ENCODE measurements at places on chromosomes 1 and 21.

GRCh38 chr1:234848972-234849649, 239.1 kb upstream of the IRF2BP2 start:
- no peak for DNase-seq

- no peak for DNase-seq
Measured at GRCh38 chr1:208542309-208542708, 298.1 kb upstream of the PLXNA2 start.

DNA sequence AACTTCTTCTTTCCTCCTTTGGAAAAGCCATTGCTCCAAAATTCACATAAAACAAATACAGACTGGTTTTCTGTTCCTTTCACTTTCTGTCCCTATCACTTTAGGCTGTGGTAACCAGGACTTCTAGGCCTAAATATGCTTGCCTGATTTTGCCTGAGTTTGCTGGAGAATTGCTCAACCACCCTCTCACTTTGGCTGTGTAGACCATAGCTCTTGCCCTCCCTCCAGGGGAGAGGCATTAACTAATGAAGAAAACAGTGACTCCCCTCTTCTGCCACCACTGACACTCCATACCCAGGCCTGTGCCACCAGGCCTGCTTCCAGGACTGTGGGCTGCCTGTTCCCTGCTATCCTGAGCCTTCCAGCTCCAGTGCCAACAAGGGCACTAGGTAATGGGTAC, 163.5 kb downstream of the TOMM20 start:
- no peak for DNase-seq

DNA sequence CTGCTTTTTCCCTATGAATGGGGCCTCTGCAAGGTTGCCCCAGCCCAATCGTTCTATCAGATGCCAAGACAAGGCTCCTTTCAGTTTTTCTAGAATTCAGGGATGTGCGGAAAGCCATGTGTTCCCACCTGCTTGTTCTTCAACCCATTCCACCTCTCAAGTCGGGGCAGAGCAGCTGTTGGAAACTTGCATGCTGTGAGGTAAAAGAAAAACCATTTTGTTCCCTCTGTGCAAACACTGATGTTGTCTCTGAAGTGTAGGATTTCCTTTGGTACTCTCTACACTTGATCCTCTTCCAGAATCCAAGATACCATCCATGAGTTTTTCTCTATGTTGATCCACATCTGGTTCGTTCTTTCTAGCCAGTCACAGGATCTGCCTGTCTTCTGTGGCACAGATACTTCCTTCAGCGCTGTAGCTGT, 7.3 kb downstream of the IER5 start:
- no peak for DNase-seq

GRCh38 chr21:28602546-28602945, 390.1 kb downstream of the LTN1 start:
- no peak for DNase-seq

DNA sequence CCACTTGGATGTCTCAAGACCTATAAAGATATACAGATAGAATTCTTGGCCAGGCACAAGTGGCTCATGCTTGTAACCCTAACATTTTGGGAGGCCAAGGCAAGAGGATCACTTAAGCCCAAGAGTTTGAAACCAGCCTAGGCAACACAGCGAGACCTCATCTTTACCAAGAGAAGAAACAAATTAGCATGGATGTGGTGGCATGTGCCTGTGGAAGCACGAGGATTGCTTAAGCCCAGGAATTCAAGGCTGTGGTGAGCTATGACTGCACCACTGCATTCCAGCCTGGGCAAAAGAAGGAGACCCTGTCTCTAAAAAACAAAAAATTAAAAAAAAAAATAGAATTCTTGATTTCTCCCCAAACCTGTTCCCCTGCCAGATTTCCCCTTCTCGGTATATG, 8.3 kb downstream of the ASAP3 start:
- DNase-seq, result no peak

DNA sequence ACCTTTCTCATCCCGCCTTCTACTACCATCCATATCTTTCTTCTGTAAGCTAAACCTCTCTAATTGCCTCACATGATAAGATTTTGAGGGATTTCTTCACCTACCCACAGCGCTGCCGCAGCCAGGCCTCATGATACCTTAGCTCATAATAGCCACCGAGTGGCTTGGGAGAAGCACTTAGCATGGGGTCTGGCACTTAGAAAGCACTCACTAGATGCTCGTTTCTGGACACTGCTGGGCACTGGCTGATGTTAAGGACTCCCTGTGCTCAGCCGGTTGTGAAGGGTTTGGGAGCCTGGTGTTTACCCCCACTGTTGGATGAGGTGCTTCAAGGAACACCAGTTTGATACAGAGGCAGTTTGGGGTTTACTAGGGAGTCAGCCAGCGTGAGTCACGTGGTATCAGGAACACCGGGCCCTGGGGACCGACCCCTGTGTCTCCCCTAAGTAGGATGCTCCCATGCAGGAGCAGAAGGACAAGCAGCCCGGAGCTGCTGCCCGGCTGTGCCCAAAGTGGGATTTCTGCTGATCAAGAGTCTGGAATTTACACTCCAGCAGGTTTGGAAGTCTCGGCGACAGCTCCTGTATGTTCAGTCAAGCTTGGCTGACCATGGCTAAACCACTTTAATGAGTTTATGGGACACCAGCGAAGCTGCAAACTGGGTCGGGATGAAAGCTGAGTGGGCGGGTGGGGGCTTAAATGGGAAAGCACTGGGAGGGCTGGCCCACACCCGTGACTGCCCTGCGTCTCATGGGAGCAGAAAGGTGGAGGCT, 63.3 kb downstream of the GALNT2 start:
- DNase-seq, result no peak

All from HCT116 (cell line).